HuH-7.5 (cell line): ENCODE measurements at places on chromosomes 7 and 10.

DNA sequence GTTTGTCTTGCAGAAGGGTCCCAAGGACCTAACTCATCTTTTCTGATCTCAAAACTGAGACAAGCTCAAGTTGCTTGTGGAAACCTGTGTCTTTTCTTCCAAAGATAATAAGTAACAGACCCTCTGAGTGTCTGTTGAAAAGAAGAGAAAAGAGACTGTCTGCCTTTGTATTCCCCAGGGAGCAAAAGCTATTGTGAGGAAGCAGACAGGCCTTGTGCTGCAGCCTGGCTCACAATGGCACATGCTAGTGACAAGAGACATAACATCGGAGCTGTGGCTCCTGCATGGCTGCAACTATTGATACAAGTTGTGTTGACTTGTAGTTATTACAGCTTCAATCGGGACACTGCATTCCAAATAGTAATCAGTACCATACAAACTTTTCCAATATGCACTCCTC is 202.9 kb downstream of the DKK1 start:
- DNase-seq = no peak

- no peak for DNase-seq
These were observed 66.9 kb downstream of the EGFR start for GRCh38 chr7:55085511-55086412.

DNA sequence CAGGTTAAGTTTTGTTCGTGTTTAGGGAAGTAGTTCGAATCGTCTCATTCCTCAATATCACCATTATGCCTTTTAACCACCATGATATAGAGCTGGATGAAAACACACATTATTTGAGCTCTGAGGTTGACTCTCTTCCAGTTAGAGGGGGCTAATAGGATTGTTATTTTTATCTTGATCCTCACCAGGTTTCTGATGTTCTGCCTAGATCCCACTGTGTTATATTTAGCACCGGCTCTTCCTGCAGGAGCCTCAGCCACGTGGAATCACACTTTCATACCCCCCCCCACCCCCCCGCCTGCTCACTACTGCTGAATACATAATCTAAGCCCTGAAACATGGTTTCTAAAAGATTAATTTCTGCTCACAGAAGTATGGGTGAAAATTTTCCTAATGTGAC is 88.3 kb downstream of the NRCAM start:
- DNase-seq = no peak

- DNase-seq = no peak
These were observed 406.5 kb downstream of the SUGCT start for GRCh38 chr7:40541336-40541735.

GRCh38 chr10:125444790-125445189 is 238.2 kb downstream of the TEX36 start:
- DNase-seq = no peak

- DNase-seq = no peak
These were observed 77.9 kb downstream of the KIAA1549 start for GRCh38 chr7:138903186-138903820.

DNA sequence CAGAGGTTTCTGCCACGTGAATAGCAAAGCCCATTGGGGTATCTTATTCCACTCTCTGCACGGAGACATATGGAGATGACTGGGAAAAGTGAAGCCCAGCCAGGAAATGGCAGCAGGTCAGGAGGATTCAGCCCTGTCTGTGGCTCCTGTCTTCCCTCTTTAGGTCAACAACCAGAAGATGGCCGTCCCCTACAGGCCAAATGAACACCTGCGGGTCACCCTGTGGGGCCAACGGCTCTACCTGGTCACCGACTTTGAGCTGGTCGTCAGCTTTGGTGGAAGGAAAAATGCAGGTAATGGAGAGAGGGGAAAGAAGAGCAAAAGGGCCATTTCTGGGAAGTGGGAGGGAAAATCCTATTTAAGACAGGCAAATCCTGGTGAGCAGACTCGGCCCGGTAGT is 38.3 kb downstream of the EPHB4 start:
- peak; percentile 55 for DNase-seq

GRCh38 chr10:43461950-43462349 is 25.0 kb downstream of the ZNF487 start:
- DNase-seq = peak; percentile 30

GRCh38 chr10:84193846-84194423 is 402 bp upstream of the CDHR1 start:
- no peak for DNase-seq

DNA sequence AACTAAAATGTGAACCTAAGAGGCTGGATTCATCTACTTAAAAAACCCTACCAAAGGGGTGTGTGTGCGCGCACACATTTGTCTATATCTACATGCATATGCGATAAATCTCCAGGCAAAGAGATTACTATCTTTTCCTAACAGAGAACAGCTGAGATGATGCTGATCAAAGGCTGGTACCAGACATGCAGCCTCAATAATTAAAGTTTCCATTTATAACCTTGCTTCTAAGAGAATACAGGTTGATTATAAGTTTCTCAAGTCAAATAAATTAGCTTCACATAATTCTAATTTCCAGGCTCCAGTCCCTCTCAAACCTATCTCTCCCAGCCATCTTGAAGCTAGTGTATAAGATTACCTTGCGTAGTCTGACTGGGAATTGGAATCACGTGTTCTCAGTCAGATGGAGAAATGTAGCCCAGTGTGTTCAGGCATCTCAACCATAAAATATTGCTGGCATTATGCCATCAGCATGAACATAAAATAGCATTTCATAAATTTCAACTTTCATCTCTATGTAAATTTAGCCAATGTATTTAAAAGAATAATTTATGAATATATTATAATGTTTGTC is 1062.0 kb downstream of the XPNPEP1 start:
- DNase-seq = no peak

DNA sequence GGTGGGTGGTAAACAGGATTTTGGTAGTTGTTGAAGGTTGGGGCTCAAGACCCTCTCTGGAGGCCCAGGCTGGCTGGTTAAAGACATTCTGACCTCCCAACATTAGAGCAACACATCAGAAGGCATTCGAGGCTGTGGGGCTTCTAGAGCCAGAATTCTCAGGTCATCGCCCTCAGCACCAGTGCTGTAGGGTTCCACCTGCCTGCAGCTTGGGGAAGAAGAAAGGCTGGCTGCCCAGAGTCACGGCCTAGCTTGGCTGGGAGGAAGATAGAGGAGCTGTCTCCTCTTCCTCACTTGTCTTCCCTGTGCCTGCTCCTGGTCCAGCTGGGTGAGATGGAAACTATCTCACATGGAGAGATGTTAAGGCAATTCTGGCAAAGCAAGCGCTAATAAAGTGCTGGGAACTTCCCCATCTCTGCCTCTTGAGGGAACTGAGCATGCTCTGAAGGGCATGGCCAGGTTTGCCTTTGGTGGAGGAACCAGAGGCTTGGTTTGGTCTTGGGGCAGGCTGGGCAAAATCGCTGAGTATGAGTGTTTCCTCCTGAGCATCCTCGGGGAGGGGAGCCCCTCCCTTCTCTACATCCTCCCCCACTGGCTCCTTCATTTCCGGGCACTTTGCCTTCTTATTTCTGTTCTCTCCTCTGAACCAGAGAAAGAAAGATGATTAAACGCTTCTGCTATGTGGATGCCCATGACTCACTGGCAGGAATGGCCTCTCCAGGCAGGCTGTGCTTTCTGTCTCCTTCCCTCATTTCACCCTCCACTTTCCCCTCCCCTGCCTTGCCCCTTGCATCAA is 509.0 kb upstream of the PODXL start:
- no peak for DNase-seq

GRCh38 chr10:77478247-77478961 is 159.2 kb downstream of the KCNMA1 start:
- no peak for DNase-seq

- DNase-seq = no peak
These were observed 360.4 kb upstream of the CELF2 start for GRCh38 chr10:10657139-10657760.

- no peak for DNase-seq
These were observed 602.3 kb downstream of the SORCS3 start for GRCh38 chr10:105243381-105243780.

DNA sequence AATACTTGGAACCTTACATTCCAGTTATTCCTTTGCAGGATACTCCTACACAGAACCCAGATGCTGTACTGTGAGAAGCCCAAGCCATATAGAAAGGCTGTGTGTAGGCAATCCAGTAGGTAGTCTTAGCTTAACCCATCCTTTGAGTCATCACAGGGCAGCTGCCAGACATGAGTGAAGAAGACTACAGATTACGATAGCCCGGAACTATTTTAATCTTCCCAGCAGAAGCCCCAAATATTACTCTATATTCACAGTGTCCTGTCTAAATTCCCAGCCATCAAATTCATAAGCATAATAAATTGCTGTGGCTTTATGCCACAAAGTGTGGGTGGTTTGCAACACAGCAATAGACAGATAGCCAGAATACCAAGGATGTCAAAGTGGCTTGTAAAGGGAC is 474.1 kb upstream of the STEAP1 start:
- DNase-seq = no peak

GRCh38 chr10:99743841-99744240 is 11.8 kb downstream of the CUTC start:
- DNase-seq = no peak

DNA sequence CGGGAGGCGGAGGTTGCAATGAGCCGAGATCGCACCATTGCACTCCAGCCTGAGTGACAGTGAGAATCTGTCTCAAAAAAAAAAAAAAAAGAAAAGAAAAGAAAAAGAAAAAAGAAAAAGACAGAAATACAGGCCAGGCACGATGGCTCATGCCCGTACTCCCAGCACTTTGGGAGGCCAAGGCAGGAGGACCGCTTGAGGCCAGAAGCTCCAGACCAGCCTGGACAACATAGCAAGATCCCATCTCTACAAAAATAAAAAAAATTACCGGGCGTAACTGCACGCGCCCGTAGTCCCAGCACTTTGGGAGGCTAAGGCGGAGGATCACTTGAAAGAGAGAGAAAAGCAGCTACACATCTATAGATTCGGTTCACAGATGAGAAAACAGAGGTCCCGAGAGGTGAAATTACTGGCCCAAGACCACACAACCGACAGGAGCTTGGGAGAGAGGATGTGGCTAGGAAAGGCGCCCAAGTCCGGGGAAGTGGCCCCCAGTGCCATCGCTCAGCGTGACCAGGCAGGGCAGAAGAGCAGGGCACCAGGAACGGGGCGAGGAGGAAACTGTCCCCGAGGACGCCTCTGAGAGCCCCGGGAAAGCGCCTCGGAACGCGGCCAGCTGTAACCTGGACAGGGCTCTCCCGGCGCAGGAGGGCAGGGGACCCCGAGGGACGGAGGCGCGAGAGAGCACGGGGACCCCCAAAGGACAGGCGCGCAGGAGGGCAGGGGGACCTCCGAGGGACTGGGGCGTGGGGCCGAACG is 612 bp downstream of the SNX8 start:
- DNase-seq = peak; percentile 61

GRCh38 chr10:70331160-70331485 is 47.3 kb upstream of the NPFFR1 start:
- DNase-seq = no peak

- DNase-seq = no peak
These were observed 6.3 kb upstream of the LIPF start for GRCh38 chr10:88657901-88658300.

DNA sequence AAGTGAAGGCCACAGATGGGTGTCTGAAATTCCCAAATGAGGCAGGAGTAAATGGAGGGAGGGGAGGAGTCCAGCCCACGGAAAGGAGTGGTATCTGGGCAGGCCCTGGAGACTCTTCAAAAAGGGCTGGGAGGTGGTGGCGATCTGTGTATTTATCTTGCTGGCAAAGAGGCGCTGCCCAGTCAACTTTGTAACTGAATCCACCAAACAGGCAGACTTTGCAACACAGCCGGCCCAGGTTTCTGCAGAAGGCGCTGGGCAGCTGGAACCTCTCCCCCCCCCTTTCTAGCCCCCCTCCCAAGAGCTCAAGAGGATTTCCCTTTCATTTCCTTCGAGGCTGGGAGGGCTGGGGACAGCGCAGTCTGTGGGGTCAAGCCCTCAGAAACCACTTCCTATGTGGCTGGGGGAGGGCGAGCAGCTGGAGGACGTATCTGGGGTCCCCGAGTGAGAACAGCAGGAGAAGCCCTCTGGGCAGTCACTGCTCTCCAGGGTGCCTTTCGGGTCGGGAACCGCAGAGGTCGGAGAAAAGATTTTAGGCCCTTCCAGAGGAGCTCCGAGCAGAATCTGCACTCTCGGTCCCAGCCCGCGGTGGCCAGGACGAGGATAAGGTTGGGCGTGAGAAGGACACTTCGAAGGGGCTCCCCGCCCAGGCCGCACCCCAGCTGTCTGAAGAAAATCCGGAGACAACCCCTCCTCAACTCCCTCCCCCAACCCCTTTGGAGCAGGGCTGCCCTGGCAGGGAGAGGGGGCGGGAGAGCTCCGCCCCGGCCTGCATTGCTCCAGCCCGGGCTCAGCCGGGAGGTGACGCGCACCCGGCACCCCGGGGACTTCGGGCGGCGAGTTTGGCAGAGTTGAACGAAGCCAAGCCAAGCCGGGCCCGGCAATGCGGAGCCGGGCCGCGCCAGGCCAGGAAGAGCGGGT is 965 bp downstream of the ZCCHC24 start:
- peak; percentile 53 for DNase-seq

- DNase-seq = no peak
These were observed 1.6 kb upstream of the STRA8 start for GRCh38 chr7:135232087-135232486.

DNA sequence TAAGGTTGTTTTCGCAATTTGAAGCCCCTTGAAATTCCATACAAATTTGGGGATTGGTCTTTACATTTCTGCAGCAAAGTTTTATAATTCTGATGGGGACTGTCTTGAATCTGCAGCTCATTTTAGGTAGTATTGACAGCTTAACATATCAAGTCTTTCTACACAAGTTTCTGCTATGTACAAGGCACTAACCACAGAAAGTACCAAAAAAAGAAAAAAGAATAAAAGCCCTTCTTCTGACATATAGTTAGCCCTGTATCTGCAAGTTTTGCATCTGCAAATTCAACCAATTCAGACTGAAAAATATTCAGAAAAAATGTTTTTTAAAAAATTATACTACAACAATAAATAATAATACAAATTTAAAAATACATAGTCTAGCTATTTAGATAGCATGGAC is 15.3 kb downstream of the POT1 start:
- no peak for DNase-seq

- DNase-seq = no peak
These were observed 58.4 kb upstream of the PCGF5 start for GRCh38 chr10:91162050-91162494.

DNA sequence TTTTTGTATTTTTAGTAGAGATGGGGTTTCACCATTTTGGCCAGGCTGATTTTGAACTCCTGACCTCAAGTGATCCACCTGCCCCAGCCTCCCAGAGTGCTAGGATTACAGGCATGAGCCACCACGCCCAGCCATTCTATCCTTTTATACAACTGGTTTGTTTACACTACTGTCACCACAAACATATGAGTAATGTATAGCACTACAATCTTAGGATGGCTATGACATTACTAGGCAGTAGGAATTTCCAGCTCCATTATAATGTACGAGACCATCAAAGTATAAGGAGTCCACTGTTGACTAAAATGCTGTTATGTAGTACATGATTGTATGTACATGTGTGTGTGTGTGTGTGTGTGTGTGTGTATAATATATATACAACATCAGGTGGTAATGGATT is 1126.1 kb upstream of the LRRN3 start:
- DNase-seq = no peak
